GOT3 (cell line): ENCODE measurements at places on chromosomes 6 and 20.

DNA sequence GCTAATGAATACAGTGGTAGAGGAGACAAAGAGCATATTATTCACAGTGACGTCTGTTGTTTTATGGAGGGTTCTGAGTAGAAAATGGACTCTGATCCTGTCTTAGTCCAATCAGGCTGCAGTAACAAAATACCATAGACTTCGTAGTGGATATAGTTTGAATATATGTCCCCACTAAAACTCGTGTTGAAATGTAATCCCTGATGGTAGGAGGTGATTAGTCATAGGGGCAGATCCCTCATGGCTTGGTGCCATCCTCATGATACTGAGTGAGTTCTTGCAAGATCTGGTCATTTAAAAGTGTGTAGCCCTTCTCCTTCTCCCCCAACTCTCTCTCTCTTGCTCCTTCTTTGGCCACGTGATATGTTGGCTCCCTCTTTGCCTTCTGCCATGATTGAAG lies 82.5 kb downstream of the CD83 start:
- DNase-seq: no peak

- no peak for DNase-seq
Measured at GRCh38 chr6:89799756-89800155, 19.8 kb downstream of the MDN1 start.

DNA sequence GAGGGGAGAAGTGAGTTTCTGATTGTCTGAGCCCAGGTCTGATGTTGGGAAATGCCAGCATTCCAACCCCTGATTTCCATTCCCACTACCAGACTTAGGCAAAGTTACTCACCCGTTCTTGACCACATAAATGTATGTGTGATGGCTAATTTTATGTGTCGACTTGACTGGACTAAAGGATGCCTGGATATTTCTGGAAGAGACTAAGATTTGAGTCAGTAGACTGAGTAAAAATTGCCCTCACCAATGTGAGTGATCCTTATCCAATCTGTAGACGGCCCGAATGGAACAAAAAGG lies 95.8 kb upstream of the TAB2 start:
- no peak for DNase-seq

DNA sequence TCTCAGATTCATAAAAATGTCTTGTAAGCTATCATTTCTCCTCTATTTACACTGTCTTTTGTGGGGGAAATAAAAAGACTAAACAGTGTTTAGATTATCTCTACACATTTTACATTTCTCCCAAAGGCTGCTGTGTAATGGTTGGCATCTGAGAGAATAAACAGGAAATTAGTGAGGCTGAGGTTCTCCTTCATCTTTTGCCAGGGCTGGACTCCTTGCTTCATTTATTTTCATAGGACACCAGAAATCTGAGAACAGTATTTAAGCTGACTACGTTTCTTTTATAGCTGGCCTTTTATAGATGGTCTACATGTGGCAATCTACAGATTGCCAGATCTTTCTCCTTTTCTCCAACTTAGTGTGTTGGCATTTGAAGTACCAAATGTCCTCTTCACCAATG lies 41.5 kb downstream of the PLCB4 start:
- no peak for DNase-seq

- DNase-seq: no peak
Measured at GRCh38 chr20:49556621-49557020, 11.3 kb downstream of the PTGIS start.

GRCh38 chr6:90610751-90611542 lies 24.1 kb upstream of the MAP3K7 start:
- no peak for DNase-seq

- DNase-seq: no peak
Measured at GRCh38 chr20:48460681-48461080, 367.1 kb downstream of the PREX1 start.

DNA sequence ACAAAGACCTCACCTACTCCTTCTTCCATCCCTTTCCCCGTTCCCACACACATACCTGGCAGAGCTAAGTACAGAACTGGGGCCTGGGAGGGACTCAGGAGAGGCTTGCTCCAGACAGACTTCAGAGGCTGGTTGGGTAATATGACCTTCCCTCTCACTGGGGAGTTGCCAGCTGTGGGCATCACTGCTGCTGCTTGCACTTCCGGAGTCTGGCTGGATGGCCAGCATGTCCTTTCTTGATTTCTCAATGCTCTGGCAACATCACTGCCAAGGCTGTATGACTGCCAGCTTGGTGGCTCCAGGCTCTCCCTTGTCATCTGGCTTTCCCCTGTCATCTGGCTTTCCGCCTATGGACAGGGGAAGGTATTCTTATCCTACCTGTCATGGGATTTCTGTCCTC lies 47.8 kb downstream of the CDH22 start:
- no peak for DNase-seq

GRCh38 chr6:95169775-95170174 lies 407.6 kb upstream of the MANEA start:
- no peak for DNase-seq

DNA sequence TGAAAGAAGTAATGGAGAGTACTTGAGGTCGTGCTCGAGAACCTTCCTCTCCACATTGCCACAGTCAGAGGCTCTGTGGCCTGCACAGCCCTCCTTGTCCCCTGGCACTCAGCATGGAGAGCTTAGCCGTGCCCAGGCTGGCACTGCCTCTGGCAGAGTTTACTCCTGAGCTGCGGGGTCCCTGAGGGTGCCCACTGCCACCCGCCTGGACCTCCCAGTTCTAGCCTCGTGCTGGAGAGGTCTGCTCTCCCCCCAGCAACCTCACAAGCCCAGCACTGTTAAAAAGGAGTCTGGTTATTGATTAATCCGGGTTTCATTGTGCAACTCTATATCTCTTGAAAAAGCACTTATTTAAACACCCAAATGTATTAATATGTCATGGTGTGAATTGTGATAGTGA lies 226.8 kb downstream of the TMEM242 start:
- no peak for DNase-seq

DNA sequence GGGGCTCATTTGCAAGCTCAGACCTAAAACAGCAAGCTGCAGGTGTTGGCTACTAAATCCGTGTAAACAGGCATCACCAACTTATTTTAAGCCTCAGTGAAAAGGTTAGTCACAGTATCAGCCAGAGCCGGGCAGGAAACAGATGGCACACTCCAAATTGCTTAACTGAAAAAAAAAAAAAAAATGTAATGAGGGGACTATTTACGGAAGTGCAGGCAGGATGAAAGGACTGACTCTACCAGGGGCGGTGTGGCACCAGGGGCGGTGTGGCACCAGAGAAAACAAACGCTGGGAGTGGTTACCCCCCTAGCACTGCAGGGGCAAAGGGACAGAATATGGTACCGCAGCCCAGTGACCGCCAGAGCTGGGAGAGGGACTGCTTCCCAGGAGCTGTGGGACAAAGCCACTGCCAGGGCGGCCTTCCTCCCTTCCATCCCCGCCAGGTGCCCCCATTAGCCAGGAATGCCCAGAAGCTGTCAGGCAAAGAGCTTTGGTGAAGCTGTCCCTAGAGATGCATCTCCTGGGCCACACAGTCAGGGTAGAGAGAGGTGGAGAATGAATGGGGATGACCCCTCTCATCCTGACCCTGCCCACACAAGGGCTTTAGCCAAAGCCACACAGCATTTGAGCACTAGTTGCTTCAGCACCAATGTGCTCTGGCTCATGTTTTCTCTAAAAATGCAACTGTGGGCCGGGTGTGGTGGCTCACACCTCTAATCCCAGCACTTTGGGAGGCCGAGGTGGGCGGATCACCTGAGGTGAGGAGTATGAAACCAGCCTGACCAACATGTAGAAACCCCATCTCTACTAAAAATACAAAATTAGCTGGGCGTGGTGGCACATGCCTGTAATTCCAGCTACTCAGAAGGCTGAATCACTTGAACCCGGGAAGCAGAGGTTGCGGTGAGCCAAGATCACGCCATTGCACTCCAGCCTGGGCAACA lies 39.6 kb upstream of the GFOD1 start:
- DNase-seq: no peak

DNA sequence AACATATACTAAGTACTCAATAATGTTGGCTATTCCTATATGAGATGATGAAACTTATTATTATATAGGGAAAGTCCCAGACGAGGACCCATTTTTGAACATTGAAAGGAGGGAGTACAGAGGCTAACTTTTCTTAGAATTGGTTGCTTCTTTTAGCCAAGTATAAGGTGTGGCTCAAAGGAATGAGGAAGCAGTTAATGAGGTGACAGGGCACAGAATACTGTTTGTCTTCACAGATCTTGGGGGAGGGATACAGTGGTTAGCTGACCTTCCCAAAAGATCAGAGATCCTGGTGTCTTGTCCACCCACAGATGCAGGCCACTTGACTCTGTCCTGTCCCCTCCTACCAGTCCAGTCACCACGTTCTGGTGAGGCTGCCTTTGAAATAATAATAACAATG lies 67.8 kb upstream of the EPB41L1 start:
- no peak for DNase-seq

GRCh38 chr20:37749620-37750403 lies 56.0 kb downstream of the CTNNBL1 start:
- DNase-seq: no peak

DNA sequence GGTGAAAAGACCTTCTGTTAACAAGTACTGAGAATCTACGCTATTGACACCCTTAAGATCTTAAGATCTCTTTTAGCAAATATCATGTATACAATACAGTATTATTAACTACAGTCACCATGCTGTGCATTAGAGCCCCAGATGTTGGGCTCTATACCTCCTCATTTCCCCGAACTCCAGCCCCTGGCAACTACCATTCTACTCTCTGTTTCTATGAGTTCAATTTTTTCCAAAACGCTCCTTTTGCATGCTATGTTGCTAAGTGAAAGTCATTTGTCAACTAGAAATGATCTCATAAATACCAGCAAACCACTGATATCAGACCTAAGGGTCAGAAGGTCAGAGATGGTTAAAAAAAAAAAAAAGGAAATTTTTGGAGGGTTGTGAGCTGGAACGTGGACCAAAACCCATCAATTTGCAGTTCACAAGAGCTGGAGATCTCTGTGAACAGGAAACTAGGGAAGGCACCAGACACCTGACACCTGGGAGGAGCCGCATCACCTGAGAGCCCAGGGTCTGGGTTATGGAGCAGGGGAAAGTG lies 122.0 kb upstream of the KCNK16 start:
- DNase-seq: no peak

DNA sequence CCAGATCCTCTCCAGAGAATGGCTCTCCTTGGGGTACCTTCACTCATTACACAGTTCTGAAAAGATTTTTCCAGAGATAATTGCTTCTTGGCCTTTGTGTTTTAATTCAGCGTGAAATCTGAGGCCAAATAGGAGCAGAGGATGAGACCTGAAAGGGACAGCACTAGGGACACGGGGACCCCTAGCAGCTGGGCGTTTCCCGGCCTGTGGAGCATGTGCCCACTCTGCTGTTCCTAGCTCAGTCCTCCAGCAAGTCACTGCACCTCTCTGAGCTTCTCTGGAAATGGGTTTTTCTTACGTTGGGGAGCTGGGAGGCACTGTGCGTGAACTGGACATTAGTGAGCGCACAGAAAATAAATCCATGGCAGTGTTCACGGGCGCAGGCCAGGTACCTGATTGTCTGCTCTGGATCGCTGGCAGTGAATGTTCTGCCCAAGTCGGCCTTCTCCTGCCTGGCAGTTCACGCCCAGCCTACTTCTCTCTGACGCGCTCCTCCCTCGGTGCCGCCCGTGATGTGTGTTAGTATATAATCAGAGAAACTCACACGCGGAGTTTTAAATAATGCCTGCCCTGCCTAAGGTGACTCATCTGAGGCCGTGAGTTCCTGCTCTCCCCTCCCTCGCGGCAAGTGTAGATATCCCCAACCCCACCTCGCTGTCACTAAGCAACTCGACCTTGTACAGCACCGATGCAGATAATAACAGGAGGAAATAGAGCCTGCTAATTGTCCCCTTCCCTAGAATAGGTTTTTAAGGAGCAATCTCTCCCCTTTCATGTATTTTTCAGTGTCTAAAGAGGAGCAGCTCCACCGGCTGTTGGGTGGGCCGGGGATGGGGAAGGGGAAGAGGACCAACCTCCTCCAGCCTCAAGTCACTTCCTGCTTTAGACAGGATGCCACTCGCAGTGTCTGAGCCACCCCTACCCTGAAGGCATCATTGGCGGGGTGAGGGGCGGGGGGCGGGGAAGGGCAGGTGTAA lies 2.7 kb upstream of the TUBB2A start:
- DNase-seq: no peak

DNA sequence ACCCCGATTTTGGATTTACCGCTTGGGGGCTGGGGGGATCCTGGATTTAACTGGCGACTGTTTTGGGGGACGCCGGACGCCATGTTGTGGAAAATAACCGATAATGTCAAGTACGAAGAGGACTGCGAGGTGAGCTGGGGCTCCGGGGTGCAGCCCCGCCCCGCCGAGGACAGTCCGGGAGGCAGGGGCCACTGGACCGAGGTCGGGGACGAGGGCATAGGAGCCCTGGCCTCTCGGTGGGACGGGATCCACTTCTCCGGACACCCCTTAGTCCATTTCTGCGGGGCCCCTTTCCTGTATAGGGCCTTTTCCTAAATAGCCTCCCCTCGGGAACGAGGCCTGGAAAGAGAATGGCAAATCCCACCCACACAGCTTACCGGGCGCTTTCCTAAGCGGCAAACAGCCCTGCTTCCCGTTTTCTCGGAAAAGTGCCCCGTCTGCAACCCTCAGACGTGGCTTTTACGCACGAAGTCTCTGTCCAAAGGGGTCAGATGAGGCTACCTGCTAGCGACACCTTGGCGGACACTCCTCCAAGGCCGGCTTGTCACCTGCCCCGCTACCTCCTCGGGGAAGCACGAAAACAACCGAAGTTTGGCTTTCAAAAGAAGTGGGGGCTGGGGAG lies 469 bp downstream of the TFAP2C start:
- no peak for DNase-seq

DNA sequence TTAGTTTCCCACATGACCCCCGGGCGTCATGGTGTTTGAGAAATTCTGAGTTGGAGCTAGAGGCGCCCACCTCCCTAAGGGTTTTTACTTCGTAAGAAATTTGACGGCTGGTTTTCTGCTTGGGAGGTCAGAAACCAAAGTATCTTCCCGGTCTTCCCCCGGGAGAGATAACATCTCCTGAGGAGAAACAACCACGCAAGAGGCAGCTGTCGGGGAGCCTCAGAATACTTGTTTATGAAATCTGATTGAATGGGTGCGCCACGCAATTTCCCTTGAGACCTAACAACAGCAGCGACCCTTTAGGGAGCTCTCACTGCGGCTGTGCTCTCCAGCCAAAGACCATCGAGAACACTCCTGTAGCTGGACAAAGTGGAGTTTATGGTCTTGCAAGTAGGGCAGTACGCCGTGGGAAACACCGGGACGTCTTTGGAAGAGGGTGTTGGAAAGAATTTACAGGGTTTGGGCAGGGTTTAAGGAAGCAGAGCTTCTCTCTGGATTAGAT lies 608 bp upstream of the EIF2S2 start:
- DNase-seq: no peak

GRCh38 chr6:20732896-20733295 lies 198.6 kb downstream of the CDKAL1 start:
- DNase-seq: no peak
